ENCODE measurements at places on chromosomes 5 and 9.

DNA sequence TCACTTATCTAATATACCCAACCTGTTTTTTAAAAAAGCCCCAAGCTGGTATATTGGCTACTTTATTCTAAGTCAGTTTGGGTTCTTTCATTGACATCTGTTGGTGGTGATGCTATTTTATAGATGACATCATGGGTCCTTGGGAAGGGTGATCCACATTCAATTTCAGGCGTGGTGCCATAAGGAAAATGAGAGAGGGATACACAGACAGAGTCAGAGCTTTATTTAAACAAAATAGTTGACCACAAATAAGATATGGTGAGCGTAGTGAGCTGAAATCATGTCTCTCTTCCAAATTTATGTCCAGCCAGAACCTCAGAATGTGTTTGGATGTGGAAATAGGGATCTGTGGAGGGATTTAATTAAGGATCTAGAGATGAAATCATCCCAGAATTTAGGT is 302.4 kb downstream of the MAT2B start:
- no peak for DNase-seq

- DNase-seq, result peak; percentile 63
These were observed 41.5 kb downstream of the SH3PXD2B start for GRCh38 chr5:172412724-172413286.

DNA sequence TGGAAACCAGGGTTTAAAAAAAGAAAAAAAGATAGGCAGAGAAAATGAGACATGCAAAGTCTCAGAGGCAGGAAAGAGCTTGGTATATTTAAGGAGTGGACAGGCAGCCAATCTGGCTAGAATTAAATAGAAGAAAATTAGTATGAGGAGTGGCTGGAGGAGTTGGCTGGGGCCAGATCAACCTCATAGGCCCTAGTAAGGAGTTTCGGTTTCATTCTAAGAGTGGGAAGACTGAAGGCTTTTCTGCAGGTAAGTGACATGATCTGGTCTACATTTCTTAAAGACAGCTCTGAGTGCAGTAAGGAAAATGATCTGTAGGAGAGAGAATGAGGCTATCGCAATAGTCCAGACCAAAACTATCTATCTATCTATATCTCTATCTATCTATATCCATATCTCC is 27.5 kb downstream of the ADRB2 start:
- DNase-seq, result no peak

DNA sequence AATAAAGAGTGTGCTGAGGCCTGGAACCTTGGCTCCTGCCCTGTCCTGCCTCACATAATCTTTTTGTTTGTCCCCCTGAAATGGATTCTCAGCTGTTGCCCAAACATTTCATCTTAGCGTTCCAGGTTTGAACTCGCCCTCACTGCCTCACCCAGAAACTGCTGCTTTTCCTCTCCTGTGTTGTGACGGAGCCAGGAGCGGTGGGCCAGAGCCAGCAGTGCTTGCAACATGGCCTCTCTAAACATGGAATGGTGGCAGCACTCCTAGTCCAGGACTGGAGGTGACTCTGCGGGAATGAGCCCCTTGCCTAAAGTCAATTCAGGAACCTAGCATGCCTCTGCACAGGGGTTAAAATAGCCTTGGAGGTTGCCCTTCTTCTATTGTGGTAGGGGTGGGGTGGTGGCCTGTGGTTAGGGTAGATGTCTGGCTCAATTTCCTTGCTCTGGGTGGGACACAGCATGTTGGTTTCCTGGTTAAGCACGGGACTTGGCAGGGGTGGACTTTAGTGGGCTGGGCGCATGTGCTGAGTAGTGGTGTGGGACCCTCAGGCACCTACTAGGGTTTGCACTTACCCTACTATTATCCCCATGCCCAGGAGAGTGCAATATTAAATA is 101.6 kb downstream of the SLC25A46 start:
- DNase-seq, result no peak

GRCh38 chr5:157290156-157290980 is 24.4 kb downstream of the CYFIP2 start:
- DNase-seq, result no peak

DNA sequence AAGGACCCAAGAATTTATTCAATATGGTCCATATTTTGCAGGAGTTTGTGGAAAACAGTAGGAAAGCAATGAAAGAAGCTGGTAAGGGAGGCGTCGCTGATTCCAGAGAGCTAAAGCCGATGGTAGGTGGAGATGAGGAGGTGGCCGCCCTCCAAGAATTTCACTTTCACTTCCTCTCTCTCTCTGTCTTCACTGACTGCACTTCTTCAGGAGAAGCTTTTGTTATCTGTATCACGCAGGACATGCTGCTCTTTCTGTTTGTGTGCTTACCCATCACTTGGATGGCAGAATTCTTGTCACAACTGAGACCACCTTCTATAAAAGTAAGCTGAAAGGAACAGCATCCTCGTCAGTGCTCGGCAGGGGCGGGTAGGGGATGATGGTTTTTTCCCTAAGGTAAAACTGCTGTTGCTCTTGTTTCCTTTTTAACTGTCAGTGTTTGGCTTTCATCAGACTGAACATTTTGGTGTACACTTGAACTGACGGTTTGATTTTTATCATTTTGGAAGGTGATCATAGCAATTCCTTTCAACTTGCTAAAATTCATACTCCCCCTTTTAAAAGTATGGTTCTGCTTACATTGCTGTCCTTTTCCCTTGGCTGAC is 62.4 kb upstream of the FSD1L start:
- no peak for DNase-seq

GRCh38 chr5:11476866-11477265 is 427.4 kb downstream of the CTNND2 start:
- DNase-seq, result no peak

DNA sequence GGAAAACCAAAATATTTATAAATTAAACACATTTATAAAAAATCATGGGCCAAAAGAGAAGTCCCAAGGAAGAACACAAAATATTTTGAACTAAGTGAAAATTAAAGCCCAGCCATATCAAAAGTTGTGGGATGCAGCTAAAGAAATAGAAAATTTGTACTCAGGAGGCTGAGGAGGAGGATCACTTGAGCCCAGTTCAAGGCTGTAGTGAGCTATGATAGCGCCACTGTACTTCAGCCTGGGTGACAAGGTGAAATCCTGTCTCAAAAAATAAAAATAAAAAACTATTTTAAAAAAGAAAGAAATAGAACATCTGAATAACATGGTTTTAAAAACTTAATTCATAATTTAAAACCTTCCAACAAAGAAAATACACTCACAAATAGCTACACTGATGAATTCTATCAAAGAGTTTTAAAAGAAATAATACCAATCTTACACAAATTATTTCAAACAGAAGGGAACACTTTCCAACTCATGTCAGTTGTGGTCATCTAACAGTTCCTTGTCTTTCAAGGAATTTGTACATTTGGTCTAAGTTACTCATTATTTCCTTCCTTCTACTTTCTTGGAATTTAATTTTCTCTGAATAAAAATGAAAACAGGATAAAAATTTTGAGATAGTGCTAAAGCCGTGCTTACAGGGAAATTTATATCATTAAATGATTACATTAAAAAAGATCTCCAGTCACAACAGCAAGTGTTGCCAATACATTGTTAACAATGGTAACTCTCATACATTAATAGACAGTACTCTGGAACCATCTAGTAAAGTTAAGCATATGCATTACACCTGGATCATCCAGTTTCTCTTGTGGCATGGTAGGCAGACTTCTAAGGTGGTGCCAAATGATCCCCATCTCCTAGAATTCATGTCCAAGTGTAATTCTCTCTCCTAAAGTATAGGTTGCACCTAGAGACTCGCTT is 17.8 kb downstream of the PTBP3 start:
- no peak for DNase-seq

GRCh38 chr9:5518937-5519319 is 8.6 kb downstream of the PDCD1LG2 start:
- no peak for DNase-seq

DNA sequence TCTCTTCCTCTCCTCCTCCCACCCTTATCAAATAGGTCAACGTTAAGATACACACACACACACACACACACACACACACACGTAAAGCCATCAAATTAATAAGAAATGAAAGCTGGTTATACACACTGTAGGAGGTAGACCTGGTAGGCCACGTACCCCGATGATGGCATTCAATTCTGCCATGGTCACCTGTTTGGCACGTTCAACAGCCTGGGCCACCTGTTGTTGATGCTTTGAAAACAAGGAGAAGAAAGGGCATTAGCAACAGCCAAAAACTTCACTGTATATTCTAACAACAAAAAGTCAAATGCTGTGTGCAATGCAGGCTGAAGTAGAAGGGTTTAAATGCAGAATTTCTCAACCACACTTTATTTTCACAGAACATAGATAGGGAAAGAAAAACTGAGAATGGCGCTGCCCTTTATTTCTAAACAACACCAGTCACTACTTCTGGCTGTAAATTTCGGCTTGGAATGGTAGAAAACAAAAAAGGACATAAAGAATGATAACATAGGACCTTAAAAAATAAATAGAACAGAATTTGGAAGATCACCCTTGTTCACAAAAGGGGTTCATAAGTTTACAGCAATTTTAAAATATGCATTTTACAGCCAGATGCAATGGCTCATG is 37.2 kb downstream of the TLE1 start:
- DNase-seq, result no peak

Data from pulmonary artery endothelial cell (primary cell).